Activated CD4-positive, alpha-beta T cell treated with anti-CD3 and anti-CD28 coated beads for 48 hours (primary cell): ENCODE measurements at places on chromosomes 2 and 18.
A peak's percentile ranks its signal among the peaks of the same experiment; 100 is the strongest.

DNA sequence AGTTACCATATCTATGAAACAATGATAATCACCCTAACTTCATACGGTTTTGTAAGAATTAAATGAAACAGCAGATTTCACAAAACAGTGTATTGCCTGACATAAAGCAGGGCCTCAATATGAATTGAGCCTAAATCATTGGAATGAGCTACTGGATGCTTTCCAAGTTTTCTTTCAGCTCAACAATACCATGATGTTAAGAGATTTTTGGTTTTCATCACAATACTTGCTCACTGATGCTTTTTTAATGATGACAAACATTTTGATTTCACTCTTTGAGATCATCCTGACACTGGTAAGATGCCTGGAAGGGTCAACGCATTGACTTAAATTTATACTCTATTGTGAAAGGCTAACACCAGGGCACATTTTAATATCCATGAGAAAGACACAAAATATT is 377.5 kb downstream of the ZNF521 start:
- DNase-seq, result no peak

GRCh38 chr2:23213196-23213595 is 171.8 kb upstream of the KLHL29 start:
- DNase-seq, result no peak

GRCh38 chr2:144548532-144549191 is 28.7 kb upstream of the ZEB2 start:
- DNase-seq, result no peak

DNA sequence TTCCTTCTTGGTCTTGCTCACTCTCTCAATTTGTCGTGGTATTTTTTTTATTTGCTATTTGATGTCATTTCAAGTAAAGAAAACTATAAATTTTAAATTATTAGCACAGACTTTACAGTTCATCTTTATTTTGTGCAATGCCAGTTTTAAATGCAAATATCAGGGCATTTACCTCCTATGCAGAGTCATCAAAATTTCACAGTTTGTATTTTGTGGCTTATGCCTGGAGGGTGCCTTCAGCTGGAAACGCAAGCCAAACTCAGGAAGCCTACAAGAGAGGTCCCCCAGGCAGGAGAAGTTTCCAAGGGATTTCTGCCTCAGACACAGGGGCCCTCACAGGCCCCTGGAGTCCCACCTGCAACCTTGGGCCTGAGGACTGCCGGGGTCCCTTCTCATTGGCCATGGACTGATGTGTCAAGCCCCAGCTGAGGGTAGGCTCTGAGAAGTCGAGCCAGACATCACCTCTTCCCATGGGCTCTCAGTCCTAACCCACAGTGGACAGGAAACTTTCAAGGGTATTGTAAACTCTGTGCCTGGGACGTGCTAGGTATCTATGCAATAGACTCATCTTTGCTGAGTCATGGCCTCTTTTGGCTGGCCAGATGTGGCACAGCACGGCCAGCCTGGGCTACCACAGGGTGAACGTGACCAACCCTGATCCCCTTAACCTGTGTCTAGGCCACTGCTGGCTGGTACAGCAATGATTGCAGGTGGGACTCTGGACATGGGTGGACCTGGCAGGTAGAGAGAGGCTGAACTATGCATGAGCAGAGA is 236.5 kb downstream of the CELF4 start:
- no peak for DNase-seq

DNA sequence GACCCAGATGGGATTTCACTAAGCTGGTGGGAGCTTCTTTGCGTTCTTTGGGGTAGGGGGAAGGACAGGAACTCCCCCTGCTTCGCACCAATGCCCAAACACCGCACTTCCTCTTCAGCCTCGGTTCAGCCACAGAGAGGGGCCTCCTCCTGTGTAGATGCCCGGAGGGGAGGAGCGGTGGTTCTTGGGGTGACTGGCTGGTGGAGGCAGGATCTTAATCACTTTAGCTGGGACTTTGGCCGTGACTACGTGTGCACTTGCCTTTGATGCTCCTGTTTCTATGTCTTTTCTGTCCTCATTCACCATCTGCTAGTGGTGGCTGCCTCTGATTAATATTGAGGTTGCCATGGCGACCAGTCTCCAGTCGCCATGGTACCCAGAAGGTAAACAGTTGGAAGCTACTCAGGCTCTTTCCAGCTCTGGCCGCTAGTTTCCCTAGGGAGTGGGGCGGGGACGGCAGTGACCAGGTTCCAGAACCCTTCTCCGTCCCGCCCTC is 1.9 kb downstream of the CNGA3 start:
- DNase-seq, result no peak

DNA sequence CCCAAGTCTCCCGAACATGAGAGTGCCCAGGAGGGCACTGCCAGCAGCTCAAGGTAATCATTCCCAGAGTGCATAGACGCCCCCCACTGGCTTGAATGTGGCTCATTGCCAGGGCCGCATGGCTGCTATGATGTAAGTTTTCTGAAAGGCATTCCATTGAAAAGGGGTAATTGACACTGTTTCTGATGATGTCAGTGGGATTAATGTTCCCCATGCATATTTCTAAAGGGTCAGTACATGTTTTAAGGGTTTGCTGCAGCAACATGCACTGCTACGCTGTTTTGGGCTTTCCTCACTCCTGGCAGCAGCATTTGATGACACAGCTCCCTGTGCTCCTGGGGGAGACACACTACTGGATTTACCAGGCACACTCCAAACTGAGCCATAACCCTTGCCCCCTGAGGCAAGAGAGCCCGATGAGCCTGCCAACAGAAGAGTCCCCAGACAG is 36.7 kb downstream of the KIAA2012 start:
- DNase-seq, result no peak

DNA sequence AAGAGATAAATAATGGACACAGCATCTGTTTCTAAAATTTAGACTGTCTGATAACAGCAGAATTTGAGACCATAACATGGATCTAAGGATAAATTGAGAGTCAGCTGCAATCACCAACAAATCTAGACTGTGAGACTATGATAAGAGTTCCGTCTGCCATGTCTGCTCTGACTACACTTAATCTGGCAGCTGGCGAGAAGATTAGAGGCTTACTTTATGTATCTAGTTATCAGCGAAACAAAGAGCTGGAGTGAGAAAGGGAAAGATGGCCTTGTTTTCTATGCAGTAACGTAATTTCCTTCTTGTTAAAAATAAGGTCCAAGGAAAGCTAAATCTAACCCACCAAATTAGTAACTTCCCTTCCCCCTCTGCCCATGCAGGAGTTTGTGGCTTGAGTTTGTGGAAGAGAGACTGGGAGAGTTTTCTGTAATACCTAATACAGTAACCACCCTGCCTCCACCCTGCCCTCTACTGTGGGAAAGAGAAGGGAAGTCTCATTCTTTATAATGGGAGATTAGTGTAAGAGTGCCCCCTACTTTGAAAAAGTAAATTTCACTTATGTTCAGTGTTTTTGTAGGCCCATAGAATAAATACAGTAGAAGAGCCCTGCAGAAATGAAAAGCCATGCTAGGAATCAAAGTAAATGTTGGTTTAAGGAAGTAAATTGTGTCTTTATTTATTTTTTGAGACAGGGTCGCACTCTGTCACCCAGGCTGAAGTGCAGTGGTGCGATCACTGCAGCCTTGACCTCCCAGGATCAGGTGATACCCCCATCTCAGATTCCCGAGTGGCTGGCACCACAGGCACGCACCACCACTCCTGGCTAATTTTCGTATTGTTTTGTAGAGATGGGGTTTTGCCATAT is 27.5 kb downstream of the EML4 start:
- DNase-seq, result peak; percentile 21

- no peak for DNase-seq
These were observed 246.0 kb downstream of the CTNNA2 start for GRCh38 chr2:79758749-79759282.

- no peak for DNase-seq
These were observed 564.6 kb upstream of the PKDCC start for GRCh38 chr2:41483226-41483625.

DNA sequence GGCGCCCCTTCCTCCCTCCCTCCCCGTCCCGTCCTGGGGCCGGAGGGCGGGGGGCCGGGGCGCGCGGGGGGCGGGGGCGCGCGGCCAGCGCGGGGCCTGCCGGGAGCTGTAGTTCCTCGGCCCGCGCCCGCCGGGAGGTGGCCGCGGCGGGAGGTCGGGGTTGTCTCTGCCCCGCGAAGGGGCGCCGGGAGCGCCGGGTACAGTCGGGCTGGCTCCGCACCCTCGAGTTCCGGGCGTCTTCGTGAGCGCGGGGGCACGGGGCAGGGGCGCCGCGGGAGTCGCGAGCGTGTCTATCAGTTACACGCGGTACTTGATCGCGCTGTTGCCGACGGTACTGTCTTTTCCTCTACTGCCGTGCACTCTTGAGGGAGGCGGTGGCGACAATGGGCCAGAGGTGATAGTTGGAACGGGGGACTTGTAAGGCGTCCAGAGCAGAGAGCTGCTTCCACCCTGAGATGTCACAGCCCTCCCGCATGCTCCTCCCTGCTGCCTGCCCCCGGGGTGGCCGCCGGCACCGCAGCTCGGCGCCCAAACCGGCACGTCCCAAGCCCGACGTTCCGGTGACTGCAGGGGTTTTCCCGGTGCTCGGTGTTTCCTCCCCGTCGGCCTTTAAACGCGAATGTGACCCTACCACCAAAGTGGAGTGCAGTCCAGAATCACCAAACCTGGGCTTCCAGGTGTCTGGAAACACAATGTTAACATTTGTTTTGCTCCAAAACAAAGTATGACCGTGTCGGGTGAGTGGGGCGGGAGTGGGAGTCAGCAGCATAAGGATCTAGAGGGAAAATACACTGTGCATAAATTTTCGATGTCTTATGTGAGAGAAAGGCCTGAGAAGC is at the start of gene PRKD3:
PRKD3 (minus strand) TSS at position 48 of the 839 bp plus-strand sequence. CDS start 8,309 bp downstream, outside the sequence.
- DNase-seq, result peak; percentile 57

GRCh38 chr18:58649966-58650816 is 21.1 kb upstream of the MALT1 start:
- DNase-seq, result peak; percentile 40

DNA sequence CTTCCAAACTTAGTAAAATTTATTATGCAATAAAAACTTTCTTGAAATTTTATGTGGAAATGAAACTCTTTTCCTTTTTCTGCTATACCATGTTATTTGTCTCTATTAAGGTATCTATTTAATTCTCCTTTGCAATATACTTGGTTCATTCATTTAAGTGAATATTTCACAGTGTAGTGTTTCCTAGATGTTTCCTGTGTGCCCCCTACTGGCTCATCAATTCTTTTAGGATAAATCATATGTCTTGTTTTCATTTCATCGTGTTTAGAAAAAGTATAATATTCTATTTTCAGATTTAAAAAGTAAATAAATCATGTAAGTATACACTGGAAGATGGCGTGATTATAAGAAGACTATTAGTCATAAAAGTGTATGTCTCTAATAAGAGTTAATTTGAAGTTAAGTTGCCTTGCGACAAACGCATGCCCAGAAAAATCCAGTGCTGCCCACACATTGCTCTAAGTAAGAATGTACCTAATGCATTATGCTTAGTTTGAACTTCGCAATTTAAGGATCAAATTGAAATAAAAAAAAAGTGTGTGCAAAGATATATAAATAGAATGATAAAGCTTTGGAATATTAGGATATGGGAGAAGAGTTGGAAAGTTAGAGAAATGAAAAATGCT is 525.4 kb downstream of the KCNJ3 start:
- DNase-seq, result no peak

GRCh38 chr2:197078535-197078934 is 152.0 kb upstream of the PGAP1 start:
- DNase-seq, result no peak

GRCh38 chr2:46647766-46648742 is 168.7 kb downstream of the TMEM247 start:
- DNase-seq, result no peak

DNA sequence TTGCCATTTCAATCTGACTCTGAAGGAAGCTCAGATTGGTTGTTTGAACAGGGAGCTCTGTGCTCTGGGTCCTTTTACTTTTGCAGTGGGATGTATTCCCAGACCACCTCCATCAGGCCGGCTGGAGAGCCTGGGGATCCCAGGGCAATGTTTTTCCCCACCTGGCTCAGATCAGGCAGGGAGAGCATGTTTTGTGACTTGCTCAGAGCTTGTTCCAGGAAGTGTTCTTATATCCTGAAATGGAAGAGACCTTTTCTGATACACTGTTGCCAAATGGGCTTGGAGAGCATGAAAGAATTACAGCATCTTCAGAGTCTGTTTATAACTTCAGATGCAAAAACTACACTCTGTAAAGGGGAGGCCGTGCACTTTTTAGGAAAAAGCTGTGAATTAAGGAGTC is 56.0 kb downstream of the LIPG start:
- DNase-seq, result no peak
